Right ventricle myocardium inferior (tissue), 1 donor: ENCODE measurements at places on chromosomes 13 and 19. TPM values are rescaled to one million over a fixed set of nuclear protein-coding genes. Genes with fewer than 3 reads are reported as not detected.
A peak's percentile ranks its signal among the peaks of the same experiment; 100 is the strongest.

HIF3A gene
- total RNA-seq, result 73.8 TPM

SOHLH2 gene
- total RNA-seq, result not detected

MBD3L2 gene
- not detected for total RNA-seq

ELSPBP1 gene
- not detected for total RNA-seq

TRPM4 gene
- total RNA-seq, result 28.5 TPM

FXYD7 gene
- not detected for total RNA-seq

KLK11 gene
- not detected for total RNA-seq

ZNF614 gene
- total RNA-seq, result 6.0 TPM

IGFL3 gene
- not detected for total RNA-seq

GRCh38 chr19:15422296-15423075 lies 3.7 kb upstream of the AKAP8L start:
- peak; percentile 39 for DNase-seq

DNA sequence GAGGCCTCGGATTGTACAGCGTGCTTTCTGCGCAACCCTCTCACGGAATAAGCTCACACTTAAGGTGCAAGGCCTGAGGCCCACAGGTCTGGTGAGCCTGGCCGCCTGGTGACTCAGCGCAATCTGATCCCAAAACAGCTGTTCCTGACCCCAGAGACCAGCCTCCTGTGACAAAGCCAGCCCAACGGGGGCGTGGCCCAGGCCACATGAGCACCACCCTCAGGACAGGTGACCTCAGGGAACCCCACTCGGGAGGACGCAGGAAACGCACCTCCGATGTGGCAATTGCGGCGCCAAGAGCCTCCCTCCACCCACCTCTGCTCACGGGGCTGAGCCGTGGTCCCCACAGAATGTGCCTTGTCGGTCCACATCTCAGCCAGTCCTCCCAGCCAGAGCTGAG lies 26.4 kb downstream of the GRTP1 start:
- DNase-seq, result no peak

GRCh38 chr19:13840305-13841085 lies 36.4 kb upstream of the NANOS3 start:
- peak; percentile 90 for DNase-seq

- DNase-seq, result no peak
These were observed 553 bp downstream of the NAPA start for GRCh38 chr19:47514151-47514868.

DNA sequence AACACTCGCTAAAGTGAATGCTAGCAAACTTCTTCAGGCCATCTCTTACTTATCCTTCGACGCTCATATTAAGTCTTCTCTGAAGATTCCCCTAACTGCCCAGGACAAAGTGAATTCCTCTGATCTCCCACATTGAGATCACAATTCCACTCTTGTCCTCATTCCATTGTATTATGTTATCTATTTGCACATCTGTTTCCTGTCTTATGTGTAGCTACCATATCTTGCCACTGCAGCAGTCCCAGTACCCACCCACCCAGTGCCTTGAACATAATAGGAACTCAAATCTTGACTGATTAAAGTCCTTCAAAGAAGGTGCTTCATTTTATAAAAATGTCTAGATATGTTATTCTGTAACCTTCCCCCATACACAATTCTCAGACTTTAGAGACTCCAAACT lies 702.3 kb downstream of the DIAPH3 start:
- DNase-seq, result no peak

- DNase-seq, result peak; percentile 95
These were observed 37.3 kb downstream of the IL12RB1 start for GRCh38 chr19:18049385-18049784.

DNA sequence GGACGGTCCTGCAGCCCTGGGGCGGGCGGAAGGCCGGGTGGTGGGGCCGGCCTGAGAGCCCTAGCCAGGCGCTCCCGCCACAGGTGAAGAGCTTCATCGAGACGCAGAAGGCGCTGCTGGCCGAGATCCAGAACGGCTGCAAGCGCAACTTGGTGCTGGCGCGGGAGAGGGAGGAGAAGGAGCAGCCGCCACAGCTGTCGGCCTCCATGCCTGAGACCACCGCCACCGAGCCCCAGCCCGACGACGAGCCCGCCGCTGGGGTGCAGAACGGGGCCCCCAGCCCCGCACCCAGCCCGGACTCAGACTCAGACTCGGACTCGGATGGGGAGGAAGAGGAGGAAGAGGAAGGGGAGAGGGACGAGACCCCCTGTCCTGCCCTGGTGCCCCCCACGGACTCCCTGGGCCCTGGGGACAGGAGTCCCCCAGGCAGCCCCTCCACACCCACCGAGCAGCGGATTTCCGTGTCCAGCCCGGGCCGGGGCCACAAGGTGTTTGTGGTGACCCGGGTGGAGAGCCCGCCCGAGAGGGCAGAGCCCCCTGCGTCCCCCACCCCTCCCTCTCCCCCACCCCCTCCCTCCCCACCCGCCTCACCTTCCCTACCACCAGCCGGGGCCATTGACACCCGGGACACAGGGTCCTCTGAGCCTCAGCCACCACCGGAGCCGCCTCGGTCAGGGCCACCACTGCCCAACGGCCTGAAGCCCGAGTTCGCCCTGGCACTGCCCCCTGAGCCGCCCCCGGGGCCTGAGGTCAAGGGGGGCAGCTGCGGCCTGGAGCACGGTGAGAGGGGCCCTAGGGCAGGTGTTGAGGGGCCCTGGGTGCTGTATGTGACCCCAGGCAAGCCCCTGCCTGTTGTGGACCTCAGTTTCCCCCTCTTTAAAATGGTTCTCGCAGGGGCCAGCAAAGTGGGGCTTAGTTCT lies 15.3 kb downstream of the NKPD1 start:
- DNase-seq, result no peak

GRCh38 chr13:95181586-95181985 lies 119.7 kb downstream of the ABCC4 start:
- no peak for DNase-seq

DNA sequence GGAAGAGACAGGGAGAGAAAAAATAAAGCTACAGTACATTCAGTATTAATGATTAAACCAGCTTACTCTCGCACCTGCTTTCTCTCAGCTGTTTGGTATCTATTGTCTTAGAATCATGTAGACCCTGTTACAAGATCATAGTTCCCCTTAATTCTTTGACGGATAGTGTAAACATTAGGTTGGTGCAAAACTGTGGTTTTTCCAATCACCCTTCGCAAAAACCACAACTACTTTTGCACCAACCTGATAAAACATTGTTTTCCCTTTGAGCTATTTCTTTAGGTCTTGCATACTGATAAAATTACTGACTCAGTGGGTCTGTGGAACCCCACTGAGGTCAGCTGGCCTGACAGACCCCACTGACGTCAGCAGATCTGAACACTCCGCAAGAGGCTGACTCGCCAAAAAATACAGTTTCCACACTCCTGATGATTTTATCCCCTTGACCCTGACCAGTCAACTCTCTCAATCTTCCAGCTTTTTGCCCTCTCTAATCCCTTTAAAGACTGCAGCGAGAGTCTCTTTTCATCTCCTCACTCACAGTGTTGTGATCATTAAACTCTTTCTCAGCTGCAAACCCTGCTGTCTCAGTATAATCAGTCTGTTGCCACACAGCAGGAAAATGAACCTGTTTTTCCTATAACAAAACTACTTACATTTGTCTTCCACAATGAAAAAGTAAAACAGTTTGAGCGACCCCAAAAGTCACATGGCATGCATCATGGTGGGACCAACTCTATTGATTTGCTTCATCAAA lies 123.9 kb downstream of the SLITRK6 start:
- no peak for DNase-seq

GRCh38 chr13:98033277-98034247 lies 80.1 kb downstream of the IPO5 start:
- DNase-seq, result no peak

GRCh38 chr19:48560095-48560530 lies 8.1 kb downstream of the SULT2B1 start:
- peak; percentile 28 for DNase-seq

DNA sequence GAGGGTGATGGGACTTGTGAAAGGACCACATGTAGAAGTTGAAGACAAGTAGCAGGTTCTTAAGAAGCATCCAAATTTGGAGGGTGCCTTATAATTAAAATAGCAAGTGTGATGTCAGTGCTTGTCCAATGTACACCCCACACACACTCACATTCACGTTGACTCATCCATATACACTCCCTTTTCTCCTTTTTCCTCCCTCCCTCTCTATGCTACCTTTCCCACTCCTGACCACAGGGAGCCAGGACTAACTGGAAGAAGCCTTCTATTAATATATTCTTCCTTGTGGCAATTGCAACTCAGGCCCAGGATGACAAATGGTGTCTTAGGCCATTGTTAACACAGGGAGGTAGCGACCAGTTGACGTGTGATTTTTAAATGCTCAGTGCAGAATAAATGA lies 16.3 kb upstream of the GPR183 start:
- DNase-seq, result no peak

DNA sequence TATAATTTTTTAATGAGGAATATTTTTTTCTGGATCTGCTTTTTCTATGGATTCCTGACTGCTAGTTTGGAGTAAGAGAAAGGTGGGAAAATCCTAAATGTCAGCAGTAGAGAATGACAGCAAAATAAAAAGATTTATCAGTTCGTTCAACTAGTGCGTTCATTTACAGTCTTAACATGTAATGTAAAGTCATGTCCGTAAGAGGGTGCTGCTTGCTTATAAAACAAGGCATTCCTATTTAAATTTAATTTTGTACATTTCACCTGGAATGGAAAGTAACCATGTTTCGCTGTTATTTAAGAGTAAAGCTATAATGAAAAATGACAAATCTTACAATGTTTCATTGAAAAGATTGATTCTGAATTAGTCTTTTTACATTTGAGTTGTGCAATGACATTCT lies 76.6 kb downstream of the ZMYM2 start:
- no peak for DNase-seq

DNA sequence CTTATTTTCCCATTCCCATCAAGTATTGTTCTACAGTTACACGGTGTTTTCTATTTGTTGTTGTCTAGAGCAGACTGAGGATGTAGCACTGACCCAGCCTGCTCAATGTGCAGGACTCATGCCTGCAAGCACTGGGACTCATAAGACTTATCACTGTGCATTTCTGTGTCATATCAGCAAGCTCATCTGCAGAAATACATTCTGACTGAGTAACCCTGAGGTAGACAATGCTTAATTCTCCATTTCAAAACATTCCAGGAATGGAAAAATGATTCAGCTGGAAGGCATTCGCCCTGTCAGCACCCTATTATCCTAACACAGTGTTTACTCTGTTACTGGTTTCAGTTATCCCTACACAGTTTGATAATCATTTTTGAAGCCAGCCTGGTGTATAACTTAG lies 2506.4 kb downstream of the PCDH9 start:
- DNase-seq, result no peak

DNA sequence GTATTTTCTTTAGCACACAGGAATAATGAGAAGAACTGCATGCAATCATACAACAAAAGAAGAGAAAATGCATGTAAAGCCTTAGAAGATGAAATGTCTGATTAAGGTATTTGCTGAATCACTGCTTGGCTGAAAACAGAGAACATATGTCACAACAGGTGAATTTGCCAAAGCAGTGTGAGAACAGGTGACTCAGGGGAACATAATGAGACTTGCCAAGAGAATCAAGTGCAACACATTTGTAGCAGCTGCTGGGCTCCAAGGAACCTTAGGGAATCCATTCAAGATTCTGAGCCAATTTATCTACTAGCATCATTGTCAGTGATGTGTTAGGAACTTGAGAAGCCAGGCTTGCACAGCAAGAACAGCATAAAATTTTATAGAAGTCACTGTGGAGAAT lies 273.1 kb downstream of the PCDH20 start:
- no peak for DNase-seq

GRCh38 chr13:43785650-43786471 lies 911 bp downstream of the ENOX1 start:
- DNase-seq, result peak; percentile 89

DNA sequence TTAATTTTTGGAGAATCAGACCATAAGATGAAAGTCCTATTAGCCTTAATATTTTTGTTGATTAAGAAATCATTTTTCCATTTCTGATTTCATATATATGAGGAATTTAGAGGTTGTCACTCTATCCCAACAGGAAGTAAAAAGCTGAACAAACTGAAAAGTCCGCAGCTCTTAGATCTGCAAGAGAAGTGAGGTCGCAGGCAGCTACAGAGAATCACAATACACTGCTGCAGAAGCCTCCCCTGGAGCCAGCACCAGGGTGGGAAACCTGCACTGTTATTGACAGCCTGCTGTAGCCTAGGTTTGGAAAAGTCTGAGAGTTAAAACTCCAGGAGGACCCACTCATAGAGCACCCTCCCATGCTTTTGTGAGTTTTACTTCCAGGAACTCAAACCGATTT lies 29.9 kb downstream of the TNFRSF19 start:
- no peak for DNase-seq

DNA sequence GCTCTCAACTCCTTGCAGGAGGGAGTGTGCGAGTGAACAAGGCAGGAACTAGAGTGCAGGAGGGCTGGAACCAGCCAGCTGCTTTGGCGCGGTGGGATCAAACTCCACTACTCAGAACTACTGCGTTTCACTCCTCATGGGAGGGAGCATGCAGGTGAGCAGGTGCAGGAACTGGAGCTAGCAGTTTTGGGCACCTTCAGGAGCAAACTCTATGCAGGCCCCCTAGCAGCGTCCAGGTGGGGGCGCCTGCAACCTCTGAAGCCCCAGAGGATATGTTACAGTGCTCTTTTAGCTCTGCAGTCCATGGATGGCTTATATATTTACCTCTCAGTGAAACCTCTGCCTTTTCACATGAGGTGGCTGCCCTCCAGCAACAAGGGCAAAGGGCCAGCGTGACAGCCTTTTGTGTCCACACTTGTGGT lies 1303.4 kb downstream of the PCDH9 start:
- peak; percentile 67 for DNase-seq

GRCh38 chr13:55160867-55161266 lies 1979.9 kb upstream of the PRR20A start:
- no peak for DNase-seq

DNA sequence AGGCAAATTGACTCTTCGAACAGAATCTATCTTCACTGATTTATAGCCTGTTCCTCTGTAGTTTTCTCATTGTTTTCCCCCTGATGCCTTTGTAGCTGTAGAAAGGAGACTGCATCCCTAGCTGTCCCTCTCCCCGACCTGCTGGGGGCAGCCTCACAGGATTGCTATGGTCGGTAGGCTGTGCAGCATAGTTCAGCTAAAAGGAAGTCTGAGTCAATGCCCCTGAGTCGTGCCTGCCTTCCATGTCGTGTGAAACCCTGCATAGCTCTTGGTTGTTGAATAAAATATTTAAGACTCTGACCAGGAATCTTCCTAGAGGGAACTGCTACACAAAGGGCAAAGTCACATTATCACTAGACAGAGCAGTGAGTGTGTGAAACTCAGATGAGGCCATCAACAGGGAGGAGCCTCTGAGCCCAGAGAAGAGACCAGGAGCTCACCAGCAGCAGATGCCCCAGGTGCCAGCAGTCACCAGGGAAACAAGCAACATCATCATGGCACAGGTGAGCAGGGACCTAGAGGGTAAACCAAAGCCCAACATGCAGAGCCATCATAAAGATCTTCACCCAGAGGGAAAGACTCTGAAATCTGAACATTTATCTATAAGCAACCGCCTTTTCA lies 108.4 kb upstream of the NBEA start:
- DNase-seq, result no peak

- no peak for DNase-seq
These were observed 20.9 kb downstream of the CFAP97D2 start for GRCh38 chr13:114199954-114200353.
